ENCODE measurements at places on chromosomes 16 and 17. TPM values are rescaled to one million over a fixed set of nuclear protein-coding genes. Genes with fewer than 3 reads are reported as not detected.

The CRHR1 gene
- 1.8 TPM for total RNA-seq

The CD300E gene
- 0.45 TPM for total RNA-seq

The RASL10B gene
- 1.6 TPM for total RNA-seq

- no peak for DNase-seq
Observed at GRCh38 chr16:371515-372301, 1.4 kb upstream of the MRPL28 start.

GRCh38 chr16:67129422-67129821 is 19.7 kb downstream of the PHAF1 start:
- DNase-seq: no peak

DNA sequence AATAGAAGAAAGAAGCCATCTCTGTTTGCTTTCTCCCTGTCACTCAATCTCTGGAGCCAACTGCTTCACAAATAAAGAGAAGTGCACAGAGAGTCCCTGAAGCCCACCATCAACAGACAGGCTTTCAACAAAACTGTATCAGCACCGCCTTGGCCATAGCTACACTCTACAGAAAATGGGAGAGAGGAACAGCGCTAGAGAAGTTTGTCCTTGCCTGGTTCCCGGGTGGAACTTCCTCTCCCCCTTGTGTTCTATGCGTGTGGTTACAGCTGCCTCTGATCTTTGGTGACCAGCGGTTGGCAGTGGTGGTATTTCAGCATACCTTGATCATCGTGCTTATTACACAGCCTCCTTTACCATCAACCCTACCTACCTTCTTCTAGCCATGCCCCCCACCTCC is 91.4 kb upstream of the CCL2 start:
- no peak for DNase-seq

DNA sequence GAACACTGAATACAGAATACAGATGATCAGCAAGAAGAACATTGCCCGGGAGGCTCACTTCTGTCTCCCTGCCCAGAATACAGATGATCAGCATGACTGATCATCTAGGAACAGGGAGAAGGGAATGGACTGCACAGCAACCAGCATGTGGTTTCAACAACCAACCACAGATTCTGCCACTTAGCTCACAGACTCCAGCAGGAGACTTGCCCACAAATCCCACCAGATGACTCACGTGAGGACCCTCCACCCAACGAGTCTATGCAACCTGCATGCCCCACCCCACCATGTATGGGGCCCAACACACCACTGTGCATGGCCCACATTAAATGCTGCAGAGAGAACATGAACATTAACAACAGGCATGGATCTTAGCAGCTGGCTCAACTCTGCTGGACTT is 36.1 kb upstream of the ALOX12 start:
- no peak for DNase-seq

GRCh38 chr17:79947351-79948031 is 88.2 kb downstream of the TBC1D16 start:
- DNase-seq: no peak

- no peak for DNase-seq
Observed at GRCh38 chr16:81863630-81864352, 84.7 kb downstream of the PLCG2 start.

The CHRNE gene
- 0.53 TPM for total RNA-seq

DNA sequence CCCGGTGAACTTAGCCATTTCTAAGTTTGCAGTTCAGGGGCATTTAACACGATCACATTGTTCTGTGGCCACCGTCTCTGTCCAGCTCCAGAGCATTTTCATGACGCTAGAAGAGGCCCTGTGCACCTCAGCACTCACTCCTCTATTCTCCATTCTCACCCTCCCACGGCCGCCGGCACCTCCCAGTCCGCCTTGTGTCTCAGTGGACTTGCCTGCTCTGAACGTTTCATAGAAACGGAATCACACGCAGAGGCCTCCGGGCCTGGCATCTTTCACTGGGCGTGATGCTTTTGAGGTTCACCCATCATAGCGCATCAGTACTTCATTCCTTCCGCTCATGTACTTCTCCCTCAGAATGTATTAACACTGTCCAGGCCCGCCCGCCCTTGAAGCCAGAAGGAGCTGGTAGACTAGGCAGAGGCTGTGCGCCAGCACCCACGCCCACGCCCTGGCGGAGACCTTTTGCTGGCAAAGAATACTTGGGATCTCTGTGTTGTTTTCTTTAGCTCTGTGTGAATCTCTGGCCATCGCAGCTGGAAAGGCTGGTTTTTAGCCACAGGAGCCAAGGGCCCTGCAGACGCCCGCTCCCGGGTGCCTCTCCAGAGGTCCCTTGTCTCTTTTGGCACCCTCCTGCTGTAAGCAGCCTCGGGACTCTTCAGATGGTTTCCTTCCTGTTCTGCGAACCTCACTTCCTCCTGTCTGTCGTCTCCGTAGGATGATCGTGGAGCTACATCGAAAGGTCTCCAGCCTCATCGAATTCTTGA is 23.4 kb upstream of the JPT2 start:
- peak; percentile 49 for DNase-seq

DNA sequence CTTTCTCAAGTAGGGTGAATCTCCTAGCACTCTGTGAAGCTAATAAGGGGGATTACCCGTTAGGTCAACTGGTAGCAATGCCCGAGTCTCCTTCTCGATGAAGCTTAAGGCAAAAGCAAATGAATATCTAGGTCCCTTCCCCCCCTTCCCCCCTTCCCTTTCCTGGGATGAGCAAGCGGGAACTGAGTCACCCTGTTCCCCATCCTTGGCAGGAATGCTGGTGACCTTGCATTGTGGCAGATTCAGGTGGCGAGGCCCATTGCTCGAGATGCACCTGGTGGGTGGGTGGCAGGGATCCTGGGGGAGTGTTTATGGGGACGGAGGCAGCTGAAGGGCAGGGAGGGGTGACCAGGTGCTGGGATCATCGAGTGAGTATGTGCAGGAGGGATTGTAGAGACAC is 7.1 kb downstream of the NXPH3 start:
- DNase-seq: no peak

DNA sequence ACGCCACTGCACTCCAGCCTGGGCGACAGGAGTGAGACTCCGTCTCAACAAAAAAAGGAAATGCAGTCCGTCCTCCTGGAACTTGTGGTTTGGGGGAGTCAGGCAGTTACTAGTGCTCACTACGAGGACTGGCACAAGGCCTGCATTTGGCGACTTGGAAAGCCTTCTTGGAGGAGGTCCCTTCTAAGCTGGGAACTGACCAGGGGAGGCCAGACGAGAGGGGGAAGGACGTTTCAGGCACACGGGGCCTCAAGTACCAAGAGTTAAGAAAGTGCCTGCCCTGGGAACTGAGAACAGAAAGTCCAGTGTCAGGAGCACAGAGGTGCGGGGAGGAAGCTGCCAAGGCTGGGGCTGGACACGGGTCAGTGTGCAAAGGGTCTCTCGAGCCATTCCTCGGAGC is 89.9 kb downstream of the ABR start:
- no peak for DNase-seq

- peak; percentile 96 for DNase-seq
Observed at GRCh38 chr16:29973384-29974246, at the start of gene TAOK2. TAOK2 (plus strand) TSS chr16:29973868; CDS start chr16:29977773, 3,905 bp downstream.

DNA sequence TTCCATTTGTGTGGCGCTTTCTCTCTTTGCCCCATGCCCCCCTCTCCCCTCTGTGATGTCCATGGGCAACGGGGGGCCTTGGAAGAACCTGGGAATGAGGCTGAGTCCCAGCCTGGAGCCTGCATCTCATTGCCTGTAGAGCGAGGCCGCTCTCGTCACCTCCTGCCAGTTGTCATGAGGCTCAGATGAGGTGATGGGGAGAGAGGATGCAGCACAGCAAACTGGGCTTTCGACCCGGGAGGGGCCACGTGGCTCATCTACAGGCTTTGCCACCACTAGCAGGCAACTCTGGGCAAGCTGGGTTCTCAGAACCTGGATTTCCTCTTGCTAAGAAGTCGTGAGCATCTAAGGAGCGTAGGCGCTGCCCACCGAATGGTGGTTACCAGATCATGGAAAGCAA is 31.9 kb upstream of the CREBBP start:
- DNase-seq: no peak

GRCh38 chr16:85682516-85682915 is 6.2 kb downstream of the GINS2 start:
- no peak for DNase-seq

- DNase-seq: no peak
Observed at GRCh38 chr17:15380446-15380845, 39.0 kb upstream of the TEKT3 start.

DNA sequence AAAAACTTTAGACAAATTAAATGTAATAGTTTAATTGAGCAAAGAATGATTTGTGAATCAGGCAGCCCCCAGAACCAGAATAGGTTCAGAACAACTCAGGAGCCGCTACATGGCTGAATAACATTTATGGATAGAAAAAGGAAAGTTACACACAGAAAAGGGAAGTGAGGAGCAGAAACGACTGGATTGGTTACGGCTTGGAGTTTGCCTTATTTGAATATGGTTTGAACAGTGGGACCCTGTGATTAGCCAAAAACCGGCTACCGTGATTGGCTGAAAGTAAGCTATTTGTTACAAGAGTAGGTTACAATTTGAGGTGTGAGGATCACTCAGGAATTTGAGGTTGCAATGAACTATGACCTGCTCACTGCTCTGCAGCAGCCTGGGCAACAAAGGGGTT is 1139.8 kb downstream of the CDH11 start:
- no peak for DNase-seq

The KRTAP4-4 gene
- 0.84 TPM for total RNA-seq

DNA sequence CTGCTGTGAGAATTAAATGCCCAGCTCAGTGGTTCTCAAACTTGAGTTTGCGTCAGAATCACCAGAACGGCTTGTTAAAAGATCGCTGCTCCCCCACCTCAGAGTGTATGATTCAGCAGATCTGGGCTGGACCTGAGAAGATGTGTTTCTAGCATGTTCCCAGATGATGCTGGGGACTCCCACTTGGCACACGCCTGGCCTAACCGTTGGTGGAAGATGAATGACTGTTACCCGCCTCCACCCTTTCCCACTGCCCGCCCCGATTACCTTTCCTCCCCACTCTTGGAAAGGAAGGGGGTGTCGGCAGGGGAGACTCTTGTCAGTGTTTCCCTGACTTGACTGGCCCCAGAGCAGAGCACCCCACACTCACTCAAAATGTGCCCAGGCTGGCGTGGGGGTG is 29.3 kb upstream of the ABCC3 start:
- DNase-seq: no peak

GRCh38 chr16:77998350-77999023 is 23.9 kb upstream of the CLEC3A start:
- DNase-seq: no peak

The C16orf78 gene
- total RNA-seq: not detected

DNA sequence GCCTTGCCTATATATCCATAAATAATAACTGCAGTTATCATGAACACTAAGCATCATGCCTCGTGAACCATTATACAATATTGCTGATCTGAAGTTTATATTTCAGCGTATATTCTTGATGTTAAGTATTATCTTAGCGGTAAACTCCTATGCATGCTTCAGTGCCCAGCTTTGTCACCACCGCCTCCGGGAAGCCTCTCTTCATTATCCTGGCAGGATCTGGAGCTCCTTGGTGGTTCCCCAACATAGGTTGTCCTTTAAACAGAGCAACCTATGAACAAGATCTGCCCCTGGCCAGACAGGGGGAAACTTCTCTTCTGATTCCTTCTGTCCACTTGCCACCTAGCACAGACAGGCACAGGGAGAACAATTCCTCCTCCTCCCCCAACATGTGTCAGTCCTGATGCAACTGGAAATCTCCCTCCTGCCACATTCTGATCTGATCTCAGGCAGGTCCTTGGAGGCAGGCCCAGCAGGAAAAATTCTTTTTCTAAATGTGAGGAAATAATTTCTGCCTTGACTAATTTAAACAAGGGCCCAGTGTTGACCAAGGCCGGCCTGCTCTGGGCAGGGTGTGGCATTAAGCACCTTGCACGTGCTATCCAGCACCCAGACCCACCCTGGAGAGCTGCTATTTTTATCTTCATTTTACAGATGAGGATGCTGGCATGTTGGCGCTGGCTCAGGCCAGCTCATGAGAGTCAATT is 22.4 kb downstream of the SPNS2 start:
- no peak for DNase-seq

The ABCA6 gene
- total RNA-seq: 17.0 TPM

The KRTAP4-1 gene
- not detected for total RNA-seq

- no peak for DNase-seq
Observed at GRCh38 chr17:79970576-79971068, 65.0 kb downstream of the TBC1D16 start.

DNA sequence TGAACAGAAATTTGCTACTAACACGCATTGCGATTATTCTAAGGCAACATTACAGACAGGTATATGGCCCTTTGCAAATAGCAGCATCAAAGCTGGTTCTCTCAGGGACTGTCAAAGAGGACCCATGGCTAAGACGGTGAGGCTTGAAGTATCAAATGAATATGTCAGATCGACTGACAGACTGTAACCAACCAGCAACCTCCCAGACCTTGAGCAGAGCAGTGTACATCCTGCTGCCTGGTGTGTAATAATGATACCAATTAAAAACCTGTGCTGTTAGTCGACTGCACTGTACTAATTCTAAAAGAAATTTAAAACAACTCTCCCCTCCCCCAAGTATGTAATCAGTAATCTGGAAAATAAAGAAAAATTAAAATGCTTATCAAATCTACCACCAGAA is 35.9 kb upstream of the GHDC start:
- DNase-seq: no peak

GRCh38 chr16:50185005-50185505 is 31.9 kb downstream of the TENT4B start:
- no peak for DNase-seq

DNA sequence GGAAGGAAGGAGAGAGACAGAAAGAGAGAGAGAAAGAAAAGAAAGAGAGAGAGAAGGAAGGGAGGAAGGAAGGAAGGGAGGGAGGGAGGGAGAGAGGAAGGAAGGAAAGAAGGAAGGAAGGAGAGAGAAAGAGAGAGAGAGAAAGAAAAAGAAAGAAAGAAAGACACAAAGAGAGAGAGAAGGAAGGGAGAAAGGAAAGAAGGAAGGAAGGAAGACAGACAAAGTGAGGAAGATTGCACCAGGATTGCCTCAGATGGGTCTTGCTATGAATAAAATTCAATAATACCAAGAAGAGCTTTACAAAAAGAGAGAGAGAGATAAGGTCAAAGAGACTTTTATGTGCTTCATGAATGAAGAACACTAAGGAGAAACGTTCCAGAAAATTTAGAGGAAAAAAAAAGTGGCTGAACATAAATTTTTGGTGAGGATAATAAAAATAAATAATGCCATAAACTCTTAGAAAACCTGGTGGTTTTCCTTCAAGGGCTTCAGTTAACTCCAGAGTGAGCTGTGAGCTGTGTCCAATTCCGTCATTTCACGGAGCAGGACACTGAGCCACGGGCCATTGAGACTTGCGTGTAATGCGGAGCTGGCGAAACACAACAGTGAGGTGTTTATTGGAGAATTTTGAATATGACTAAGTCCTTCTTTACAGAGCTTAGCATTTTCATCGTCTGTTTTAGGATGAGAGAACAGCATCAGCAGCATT is 72.7 kb upstream of the TNRC6C start:
- no peak for DNase-seq

DNA sequence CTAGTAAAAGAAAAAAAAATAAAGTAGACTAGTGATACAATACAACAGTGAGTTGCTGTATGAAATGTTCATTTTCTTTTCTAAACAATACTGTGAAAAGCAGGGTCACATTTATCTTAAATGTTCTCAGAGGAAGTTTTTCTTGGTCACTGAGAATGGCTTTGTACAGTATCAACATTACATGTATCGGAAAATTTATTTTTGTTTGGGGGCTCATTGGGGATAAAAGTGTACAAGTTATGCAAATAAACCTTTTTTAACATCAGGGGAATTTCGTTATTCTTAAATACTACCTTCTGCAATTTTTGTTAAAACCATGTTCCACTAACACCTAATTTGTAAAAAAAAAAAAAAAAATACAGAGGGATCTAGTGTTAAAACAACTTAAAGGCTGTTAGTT is 8.7 kb upstream of the ZNF594 start:
- DNase-seq: no peak

- DNase-seq: no peak
Observed at GRCh38 chr17:949623-950303, 29.8 kb downstream of the NXN start.

The SLC4A1 gene
- total RNA-seq: not detected

The NPIPB9 gene
- total RNA-seq: 3.0 TPM
